ENCODE measurements at places on chromosomes 2 and 18.

DNA sequence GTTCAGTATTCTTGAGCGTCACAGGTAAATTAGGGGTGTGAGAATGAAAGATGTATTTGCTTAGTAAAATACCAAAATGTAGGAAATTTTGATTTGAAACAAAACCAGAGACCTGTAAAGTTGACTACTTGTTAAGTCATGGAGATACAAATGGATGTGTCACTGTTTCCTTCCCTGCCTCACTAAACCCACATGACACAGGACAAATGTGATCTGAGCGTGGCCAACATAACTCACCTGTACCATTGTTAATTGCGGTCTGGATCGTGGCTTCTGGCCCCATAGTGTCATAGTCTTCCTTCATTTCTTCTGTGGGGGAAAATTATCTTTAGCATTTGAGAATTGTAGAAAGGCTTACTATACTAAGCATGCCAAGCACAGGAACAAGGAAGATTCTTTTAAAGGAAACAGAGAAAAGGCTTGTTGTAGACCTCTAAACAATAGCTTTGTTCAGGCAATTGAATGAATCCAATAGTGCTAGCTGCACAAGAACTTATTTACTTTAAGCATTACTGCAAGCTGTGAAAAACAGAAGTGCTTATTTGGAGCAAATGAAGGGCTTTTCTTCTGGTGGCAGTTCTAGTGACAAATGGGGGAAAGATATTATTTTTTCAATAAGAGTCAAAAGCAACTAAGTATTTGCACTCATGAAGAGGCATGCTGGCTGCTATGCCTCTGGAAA is 95.2 kb downstream of the ZEB2 start:
- DNase-seq: no peak

- peak; percentile 83 for DNase-seq
Observed at GRCh38 chr18:26703170-26703930, 155.0 kb upstream of the KCTD1 start.

- DNase-seq: no peak
Observed at GRCh38 chr2:141522048-141522447, 608.8 kb downstream of the LRP1B start.

GRCh38 chr2:182761903-182762302 is 45.8 kb downstream of the DNAJC10 start:
- DNase-seq: no peak

GRCh38 chr2:10546975-10547391 is 98.9 kb upstream of the ODC1 start:
- no peak for DNase-seq

DNA sequence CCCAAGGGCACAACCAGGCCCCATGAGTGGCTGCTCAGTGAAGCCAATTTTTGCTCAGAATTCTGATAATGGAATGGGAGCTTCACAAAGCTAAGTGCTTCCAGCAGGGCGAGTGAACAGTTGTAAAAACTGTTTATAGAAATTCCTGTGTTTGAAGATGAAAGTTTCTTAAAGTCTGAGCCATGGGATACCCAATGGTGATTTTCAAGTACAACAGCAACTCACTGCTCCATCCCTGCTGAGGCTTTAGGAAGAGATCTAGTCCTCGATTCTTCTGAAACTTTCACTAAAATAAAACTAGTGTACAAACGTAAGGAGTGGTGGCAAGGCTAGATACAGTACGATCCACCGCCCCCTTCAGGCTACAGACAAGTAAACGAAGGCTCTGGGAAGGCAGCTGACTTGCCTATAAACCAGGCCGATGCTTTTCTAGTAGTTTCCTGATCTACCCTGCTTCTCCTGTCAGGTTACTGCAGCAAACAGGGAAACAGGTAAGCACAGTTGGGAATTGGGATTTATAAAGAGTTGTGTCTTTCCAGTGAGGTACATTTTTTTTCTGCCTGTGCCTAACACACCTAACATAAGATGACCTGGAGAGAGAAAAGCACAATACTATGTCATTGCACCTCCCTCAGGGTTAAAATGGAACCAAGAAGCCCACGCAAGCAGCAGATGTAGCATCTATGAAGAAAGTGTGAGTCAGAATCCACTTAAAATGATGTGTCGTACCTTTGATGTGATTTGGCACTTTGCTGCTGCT is 108.7 kb downstream of the UXS1 start:
- peak; percentile 87 for DNase-seq

DNA sequence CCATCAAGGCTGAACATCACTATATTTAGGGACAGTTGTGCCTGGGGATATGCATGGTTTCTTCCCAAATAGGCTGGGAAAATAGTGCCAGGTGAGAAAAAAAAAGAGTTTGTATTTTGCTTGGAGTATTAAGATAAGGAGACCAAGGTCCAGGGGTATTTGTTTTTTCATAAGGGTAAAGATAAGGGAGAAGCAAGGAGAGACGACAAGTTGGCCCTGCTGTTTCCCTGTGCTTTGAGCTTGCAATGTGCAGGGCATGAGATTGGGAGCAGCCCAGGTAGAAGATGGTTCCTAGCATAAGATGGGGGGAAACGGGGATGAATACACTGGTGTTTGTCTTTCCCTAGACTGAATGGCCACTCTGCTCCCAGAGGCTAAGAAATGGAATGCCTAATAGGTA is 8.8 kb upstream of the GPR39 start:
- DNase-seq: no peak
